Prostate gland (tissue), 2 donors: ENCODE measurements at places on chromosomes 1 and 21.

- DNase-seq = no peak
These were observed 28.4 kb upstream of the BCAS2 start for GRCh38 chr1:114609826-114610225.

- no peak for DNase-seq
These were observed 119.9 kb downstream of the ACBD6 start for GRCh38 chr1:180382326-180383115.

GRCh38 chr1:94539496-94539895 lies 2.1 kb downstream of the F3 start:
- DNase-seq = no peak

- DNase-seq = no peak
These were observed 104.6 kb upstream of the IVNS1ABP start for GRCh38 chr1:185421485-185422107.

DNA sequence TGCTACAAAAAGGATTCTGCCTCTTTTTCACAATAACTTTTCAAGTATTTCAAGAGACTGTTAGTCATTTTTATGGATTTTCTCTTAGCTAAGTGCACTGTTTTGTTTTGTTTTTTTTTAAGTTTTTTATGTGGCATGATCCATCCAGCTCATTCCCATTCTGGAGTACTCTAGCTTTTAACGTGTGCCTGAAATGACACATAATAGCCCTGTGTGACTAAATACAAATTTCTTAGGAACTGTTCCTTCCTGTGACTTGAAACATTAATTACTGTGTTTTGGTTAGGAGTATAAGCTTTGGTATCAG lies 143.9 kb downstream of the HS2ST1 start:
- DNase-seq = no peak

DNA sequence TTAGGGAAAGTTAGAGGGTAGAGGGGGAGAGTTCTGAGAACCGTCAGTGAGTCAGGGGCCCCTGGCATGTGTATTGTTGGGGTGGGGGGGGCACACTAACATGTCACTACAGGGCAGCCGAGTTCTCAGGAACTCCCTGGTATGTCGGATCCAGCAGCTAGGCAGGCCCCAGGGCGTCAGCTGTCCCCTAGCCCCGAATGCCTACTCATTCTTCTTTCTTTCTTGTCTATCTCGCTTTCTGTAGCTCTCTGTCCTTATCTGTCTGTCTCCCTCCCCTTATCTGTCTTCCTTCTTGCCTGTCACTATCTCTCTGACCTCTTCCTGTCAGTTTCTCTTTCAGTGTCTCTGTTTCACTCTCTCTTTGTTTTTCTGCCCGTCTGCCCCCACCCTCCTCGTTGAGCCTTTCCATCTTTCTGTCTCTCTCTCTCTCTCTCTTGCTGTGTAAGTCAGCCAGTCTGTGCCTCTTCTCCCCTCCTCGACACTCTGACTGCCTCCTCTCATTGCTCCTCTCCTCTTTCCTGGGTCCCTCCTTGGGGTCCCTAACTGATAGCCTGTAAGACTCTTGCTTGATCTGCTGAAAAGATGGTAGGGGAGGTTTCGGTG lies 2.4 kb downstream of the NTRK1 start:
- no peak for DNase-seq

DNA sequence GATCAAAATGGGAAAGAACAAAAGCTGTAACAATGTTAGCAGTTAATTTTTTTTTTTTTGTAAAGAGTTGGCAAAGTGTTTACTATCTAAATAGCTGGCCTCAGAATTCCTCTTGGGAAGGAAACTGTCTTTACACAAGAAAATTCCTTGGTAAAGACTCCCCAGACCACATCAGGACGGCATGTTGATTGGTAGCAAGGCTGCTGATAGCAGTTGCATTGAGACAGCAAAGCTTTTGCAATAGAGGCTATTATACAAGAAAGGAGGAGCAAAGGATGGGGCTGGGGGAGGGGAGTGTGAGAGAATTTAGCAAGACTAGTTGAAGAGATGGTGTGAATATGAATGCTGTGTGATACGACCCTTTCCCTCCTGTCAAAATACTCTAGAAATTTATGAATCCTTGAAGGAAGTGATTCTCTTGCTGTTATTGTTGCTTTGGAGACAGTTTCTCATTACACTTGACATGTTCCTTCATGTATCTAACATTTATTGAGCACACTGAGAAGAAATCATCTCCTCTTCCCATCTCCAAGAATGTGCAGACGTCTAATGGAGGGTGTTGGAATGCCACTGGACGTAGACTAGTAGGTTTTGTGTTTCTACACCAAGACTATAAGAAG lies 355.6 kb downstream of the SIPA1L2 start:
- no peak for DNase-seq

DNA sequence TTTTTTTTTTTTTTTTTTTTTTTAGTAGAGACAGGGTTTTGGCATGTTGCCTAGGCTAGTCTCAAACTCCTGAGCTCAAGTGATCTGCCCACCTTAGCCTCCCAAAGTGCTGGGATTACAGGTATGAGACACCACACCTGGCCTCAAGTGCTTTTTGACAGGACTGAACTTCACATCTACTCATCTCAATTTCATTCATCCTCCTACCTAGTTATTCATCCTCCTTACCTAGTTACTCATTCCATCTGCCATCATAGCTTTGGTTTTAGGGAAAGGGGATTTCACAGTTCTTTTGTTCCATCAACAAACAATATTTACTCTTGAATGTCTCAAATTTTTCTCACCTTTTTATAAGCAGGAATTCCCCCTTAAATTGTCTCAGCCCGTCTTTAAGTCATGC lies 38.6 kb upstream of the RALGPS2 start:
- DNase-seq = no peak

DNA sequence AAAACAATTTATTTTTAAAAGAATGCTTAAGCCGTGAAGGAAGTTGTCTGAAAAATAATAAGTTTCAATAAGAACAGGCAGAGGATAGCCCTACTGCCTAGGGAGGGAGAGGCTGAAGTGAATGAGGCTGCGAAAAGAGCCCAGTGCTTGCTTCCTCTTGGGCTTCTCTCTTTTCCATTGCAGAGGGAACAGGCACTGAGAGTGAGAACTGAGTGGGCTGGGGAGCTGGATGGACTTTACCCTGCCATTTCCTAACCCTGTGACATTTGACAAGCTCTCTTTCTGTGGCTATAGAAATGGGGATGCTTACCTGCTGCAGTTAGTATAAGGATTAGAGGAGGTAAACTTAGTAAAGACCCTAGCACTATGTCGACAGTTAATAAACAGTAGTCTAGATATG lies 30.0 kb downstream of the TENT5C start:
- no peak for DNase-seq

DNA sequence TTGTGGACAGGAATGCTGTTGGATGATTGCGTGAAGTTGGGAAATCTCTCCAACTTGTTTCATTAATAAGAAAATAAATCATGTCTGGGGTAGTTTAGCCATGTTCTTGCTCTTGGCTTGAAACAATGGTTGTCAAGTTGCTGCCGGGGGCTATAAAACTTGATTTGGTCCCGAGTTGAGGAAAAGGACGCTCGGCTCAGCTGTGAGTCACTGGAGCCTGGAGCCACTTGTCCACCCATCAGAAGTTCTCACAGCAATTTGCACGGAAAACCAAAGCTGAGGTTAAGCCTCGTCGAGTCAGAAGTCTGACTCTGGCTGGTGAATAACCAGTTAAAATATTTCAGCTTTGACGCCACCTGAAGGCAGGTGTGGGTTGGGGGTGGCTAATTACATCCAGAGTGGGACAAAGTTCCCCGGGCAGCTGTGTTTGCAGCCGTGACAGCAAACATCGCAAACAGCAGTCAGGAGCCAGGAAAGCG lies 19.7 kb upstream of the RIPK4 start:
- peak; percentile 57 for DNase-seq

- DNase-seq = no peak
These were observed 147.7 kb upstream of the DNAH14 start for GRCh38 chr1:224781800-224782199.
